ENCODE measurements at places on chromosomes 4 and X.

GRCh38 chr4:95563638-95564337 is 15.0 kb upstream of the UNC5C start:
- DNase-seq, result no peak

DNA sequence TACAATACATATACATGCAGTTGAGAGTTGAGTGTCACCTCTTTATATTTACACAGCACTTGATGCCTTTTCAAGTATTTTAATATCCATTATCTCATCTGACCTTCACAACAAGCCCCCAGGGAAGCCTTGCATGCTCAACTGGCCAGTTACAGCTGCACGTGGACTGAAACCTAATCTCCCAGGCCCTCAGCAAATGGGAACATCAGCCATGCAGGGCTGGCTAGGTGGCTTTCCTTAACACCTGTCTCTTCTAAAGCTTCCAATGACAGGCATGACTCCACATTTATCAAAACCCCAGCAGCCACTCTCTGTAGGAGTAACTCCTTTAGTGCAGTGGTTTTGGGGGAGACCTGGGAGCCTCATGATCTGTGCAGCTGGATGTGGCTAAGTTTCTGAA is 56.4 kb downstream of the PHKA2 start:
- no peak for DNase-seq

- no peak for DNase-seq
Observed at GRCh38 chr4:108191269-108191914, 22.7 kb upstream of the LEF1 start.

- DNase-seq, result no peak
Observed at GRCh38 chr4:37588150-37588549, 98.0 kb downstream of the RELL1 start.

DNA sequence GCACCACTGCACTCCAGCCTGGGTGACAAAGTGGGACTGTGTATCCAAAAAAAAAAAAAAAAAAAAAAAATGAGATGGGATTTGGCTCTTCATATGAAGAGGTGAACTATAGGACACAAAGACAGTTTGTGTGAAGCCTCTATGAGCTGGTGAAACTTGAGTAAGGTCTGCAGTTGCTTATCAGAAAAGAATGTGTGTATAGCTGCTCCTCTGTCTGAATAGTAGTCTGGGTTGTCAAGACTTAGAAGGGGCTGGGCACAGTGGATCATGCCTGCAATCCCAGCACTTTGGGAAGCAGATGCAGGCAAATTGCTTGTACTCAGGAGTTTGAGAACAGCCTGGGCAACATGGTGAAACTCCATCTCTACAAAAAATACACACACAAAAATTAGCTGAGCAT is 82.8 kb downstream of the ARSF start:
- DNase-seq, result no peak

DNA sequence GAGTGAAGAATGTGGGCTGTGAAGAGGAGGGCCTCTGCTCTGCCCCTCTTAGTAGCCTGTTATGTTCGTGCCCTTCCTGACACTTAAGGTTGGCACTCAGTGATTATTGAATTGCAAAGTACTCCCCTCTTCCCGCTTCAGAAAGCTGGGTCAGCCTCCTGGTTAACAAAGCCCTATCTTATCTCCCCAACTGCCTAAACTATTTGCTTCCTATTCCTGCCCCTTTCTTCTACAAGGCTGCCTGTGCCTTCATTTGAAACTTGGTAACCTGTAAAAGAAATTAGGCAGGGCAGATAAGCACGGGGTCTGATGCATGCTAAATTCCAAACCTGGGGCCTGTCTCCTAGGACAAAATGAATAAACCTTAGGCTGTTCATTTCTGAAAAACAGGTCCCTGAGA is 23.1 kb upstream of the TMEM150C start:
- no peak for DNase-seq

DNA sequence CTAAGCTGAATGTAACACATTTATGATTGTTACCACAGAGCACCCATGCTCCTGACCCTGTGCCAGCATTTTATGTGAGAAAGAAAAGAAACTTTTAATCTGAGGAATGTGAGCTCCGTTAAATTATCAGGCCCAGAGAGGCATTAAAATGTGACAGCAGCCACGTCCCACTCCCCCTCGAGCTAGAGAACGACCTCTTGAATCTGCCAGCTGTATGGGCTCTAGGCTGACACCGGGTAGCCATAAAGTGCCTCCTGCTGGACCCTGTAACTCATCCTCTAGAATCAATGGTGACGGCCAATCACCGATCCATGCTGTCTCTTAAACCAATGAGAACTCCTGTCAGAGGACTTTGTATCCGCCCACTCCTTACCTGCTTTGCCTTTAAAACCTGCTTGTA is 110.2 kb upstream of the ADRA2C start:
- no peak for DNase-seq

- no peak for DNase-seq
Observed at GRCh38 chr4:105470766-105471165, 3.1 kb downstream of the PPA2 start.

GRCh38 chrX:1392376-1393068 is 609 bp upstream of the SLC25A6 start:
- no peak for DNase-seq

DNA sequence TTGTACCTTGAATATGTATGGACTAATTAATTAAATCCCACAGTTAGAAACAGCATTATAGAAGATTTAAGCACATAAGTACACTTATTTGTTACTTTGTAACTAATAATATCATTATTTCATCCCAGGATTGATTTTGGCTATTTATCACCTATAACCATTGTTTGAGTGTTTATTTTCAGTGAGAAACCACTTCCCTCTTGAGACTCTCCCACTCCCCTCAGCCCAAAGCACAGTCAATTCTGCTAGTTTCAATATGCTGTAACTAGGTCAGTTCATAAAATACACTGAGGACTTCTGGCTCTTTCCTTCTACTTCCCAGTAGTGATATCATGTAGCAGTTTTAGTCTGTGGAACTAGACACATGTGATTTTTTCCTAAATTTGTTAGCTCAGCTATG is 16.3 kb downstream of the OFD1 start:
- DNase-seq, result no peak

GRCh38 chr4:173252024-173252935 is 81.9 kb downstream of the HMGB2 start:
- no peak for DNase-seq

- DNase-seq, result no peak
Observed at GRCh38 chr4:90816754-90817153, 689.6 kb downstream of the CCSER1 start.

DNA sequence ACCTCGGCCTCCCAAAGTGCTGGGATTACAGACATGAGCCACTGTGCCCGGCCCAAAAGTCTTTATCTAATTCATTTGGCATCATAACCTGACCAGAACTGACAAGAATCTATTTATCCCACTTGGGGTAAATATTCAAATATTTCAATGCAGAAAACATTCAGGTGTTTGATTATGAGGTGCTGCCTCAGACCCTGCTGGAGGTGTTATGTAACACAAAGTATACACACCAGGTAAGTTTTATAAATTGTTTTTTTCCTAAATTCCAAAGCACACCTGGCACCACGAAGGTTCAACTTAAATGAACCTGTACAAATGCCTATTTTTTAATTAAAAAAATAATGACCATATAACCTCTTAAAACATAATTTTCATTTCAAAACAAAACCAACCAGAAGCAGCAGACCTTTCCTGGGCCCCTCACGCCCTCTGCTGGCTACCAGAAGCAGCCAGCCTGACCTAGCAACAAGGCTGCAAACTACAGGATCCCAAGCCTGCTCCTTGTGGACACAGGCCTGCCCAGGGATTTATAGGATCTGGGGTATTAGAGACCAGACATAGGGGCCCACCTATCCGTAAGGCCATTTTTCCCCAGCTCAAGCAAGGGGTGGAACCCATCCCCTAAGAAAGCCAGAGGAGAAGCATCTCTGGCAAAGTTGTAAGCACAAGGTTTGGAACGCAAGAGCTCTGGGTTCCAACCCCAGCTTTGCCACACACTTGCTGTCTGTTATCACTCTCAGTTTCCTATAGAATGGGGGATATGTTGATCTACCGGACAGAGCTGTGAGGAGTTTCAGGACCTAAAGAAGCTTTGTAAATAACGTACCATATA is 11.7 kb downstream of the OTUD5 start:
- no peak for DNase-seq

DNA sequence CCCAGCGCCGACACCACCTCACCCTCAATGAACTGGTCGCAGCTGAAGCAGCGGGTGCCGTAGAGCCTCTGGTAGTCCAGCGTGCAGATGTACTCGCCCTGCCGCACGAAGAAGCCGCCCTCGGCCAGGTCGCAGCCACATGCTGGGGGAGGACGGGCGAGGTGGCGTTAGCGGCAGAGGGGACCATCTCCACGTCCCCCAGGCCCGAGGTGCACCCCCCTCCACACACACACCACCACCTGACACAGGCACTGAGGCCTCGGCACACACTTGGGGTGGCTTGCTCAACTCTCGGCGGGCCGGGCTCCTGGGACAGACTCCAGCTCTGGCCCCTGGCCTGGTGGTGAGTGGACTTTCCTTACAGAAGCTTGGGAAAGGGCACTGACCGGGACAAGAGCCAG is 61.5 kb downstream of the ABLIM2 start:
- DNase-seq, result no peak

DNA sequence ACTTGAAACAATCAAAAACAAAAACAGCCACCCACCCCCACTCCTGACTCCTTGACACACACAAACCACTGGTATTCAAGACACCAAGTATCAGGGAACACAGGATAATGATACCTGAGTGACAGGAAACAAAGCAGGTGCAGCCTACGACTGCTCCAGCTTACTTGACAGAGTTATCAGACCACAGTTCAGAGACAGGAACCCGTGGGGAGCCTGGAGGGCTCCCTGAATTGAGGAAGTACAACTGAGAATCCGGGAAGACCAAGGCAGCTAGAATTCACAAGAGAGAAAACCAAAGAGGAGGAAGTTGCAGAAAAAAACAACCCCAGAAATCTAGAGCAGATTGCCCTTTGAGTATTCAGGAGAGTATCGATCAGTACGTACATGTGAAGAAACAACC is 20.5 kb downstream of the COMMD8 start:
- no peak for DNase-seq

- DNase-seq, result peak; percentile 28
Observed at GRCh38 chr4:40316782-40317635, 18.1 kb upstream of the CHRNA9 start.

- DNase-seq, result no peak
Observed at GRCh38 chrX:151004085-151004484, 20.9 kb downstream of the HMGB3 start.

All from stimulated activated CD8-positive, alpha-beta memory T cell treated with anti-CD3 and anti-CD28 coated beads, Interleukin-2, amount 100 ng/mL, for 1 hour (primary cell).